ENCODE measurements at places on chromosomes 2 and 18.
A peak's percentile ranks its signal among the peaks of the same experiment; 100 is the strongest.

DNA sequence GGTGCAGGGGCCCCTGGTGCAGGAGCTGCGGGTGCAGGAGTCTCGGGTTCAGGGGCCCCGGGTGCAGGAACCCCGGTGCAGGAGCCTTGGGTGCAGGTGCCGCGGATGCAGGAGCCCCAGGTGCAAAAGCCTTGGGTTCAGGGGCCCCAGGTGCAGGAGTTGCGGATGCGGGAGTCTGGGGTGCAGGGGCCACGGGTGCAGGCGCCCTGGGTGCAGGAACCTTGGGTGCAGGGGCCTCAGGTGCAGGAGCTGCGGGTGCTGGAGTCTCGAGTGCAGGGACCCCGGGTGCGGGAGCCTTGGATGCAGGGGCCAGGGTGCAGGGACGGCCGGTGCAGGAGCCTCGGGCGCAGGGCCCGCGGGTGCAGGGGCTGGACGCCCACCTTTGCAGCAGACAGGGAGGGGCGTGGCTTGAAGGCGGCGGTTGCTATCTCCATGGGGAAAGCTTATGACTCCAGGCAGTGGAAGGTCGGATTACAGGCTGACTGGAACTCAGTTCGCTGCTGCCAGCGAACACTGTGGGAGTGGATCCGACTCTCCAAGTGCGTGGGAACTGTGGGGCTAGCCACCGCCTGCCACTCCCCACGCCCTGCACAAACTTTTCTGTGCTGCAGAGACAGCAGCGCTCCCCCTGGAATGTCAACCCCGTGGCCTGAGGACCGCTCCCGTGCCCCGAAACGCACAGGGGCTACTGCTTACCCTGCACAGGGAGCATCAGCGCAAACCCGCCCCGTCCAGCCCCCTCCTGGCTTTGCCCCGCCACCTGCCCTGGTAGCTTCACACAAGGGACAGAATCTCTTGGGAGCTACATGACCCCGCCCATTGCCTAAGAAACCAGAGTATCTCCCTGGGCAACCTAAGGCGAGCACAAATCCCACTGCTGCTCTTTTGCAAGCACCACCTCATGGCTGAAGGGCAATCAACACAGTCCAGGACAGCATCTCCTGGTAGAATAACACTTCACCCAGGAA is 40.3 kb downstream of the COPS9 start:
- no peak for DNase-seq

DNA sequence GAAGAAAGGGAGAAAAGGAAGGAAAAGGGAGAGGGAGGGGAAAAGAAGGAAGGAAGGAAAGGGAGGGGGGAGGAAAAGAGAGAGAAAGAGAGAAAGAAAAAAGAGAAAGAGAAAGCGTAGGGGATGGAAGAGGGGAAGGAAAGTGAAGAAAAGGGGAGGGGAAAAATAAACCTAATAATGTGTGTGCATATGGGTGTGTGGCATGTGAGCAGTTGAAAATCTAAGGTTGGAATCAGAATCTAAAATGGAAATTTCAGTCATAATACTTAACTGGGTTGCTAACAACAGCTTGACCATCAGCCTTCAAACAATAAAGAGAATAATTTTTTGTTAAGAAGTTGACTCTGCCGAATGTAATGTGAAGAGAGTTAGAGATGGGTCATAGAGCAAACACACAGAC is 407.9 kb upstream of the SLC14A2 start:
- DNase-seq: no peak

GRCh38 chr2:45607701-45608100 is 3.4 kb downstream of the SRBD1 start:
- no peak for DNase-seq

DNA sequence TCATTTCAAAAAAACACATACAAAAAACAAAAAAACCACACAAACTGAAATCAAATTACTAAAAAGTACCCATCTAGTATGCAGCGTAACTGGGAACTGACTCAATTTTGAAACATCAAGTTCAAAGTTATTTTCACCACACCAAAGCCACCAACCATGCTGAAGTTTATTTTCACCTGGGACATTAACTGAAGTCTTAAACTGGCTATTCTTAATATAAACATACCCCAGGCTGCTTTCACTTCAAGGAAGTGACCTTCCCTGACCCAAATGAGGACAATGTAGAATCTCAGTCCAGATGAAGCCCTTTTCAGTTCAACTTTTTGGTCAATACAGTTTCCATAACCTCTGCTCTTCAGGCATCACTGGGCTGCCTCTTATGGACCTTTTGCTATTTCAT is 84.6 kb downstream of the PIGN start:
- DNase-seq: no peak

- no peak for DNase-seq
Measured at GRCh38 chr2:121634354-121635307, 14.6 kb downstream of the CLASP1 start.

DNA sequence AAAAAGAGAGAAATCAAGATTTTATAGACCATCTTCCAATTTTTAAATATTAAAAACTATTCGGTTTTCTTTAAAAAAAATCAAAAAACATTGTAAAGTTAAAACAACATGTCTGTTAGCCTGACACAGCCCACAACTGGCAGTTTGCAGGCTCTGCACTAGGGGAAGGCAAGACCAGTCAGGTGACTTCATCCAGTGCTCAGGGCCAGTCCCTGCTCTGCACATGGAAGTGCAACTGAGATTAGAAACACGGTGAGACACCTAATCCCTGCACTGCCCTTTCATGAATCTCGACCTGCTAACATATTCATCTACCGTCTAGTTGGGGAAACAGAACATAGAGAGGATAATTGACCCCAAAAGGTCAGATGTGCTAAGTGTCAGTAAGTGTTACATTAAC is 135.2 kb downstream of the BARD1 start:
- no peak for DNase-seq

GRCh38 chr2:145277922-145278321 is 758.0 kb upstream of the ZEB2 start:
- no peak for DNase-seq

- no peak for DNase-seq
Measured at GRCh38 chr2:239276851-239277250, 124.0 kb downstream of the HDAC4 start.

GRCh38 chr2:239611222-239611795 is 210.5 kb upstream of the HDAC4 start:
- no peak for DNase-seq

- DNase-seq: no peak
Measured at GRCh38 chr2:75237296-75237695, 38.0 kb upstream of the TACR1 start.

GRCh38 chr2:35960596-35960995 is 395.0 kb upstream of the CRIM1 start:
- no peak for DNase-seq

DNA sequence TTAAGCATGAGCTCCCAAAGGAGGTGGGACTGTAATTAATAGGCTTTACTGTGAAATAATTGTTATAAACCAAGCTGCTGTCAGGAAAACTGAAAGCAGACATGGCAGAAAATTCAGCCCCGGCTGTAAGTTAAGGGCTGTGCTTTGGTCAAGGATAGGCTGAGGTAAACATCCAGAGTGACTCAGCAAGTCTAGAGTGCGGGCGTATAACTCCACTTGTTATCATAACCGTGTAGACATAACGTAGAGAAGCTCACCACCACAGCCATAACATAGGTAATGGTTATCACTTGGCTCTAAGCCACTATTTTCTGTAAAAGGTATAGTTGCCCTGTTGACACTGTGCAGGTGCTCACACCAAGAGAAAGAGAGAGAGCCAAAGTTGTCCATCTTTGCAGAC is 316.8 kb downstream of the DCDC2C start:
- no peak for DNase-seq

GRCh38 chr2:226011716-226012450 is 612.4 kb downstream of the NYAP2 start:
- no peak for DNase-seq

- no peak for DNase-seq
Measured at GRCh38 chr2:72128059-72128842, 19.4 kb downstream of the CYP26B1 start.

- DNase-seq: peak; percentile 49
Measured at GRCh38 chr18:76822506-76823160, at the start of gene ZNF236. TSS of gene ZNF236 (plus strand) at chr18:76822557. CDS start at chr18:76822608, 51 bp downstream.

DNA sequence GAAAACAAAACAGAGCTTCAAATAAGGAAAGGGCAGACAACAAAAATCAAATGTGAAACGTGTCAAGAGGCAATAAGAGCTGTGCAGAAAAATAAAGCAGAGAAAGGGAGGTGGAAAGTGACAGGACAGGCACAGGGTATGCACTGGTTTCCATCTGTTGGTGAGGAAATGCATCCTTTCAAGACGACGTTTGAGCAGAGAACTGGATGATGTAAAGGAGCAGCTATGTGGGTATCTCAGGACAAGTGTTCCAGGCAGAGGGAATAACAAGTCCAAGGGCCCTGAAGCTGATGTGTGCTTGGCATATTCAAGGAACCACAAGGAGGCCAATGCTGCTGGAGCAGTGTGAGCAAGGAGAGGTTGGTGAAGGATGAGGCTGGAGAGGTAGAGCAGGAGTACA is 168.9 kb upstream of the SERPINE2 start:
- DNase-seq: no peak

- DNase-seq: no peak
Measured at GRCh38 chr2:153864022-153864421, 7.7 kb upstream of the GALNT13 start.

DNA sequence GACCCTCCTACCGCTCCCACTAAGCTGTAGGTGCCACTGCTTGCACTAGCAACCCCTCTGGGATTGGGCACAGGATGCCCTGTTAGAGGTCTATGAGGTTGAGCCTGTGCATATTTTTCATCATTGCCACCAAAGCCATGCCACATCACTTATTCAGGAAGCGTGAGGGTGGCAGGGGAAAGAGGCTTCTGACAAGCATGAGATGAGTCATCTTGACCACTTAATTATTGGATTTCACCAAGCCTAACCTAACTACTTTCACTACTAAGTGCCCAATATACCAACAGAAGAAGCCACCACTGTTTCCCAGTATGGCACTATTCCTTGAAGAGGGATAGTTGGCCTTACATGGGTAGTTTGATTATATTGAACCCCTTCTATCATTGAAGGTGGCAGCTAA is 181.3 kb upstream of the EPHA4 start:
- DNase-seq: no peak

DNA sequence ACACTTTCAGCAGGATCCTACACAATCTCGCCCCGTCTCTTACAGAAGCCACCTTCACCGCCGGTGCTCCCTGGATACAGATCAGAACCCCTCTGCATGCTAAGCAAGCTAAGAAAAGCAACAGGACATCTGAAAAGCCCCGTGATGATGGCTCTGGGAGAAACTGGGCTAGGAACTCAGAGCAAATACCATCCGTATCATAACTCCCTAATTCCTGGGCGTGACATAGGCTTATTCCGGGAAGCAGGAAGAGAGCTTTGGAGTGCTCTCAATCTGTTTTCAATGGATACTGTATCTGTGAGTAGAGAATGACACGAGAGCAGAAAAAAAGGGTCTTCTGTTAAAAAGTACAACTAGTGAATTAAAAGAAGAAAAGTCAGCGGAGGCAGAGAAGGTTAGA is 121.6 kb downstream of the SPP2 start:
- DNase-seq: no peak

Measured in activated CD8-positive, alpha-beta memory T cell treated with anti-CD3 and anti-CD28 coated beads for 1 hour (primary cell).